ENCODE measurements at places on chromosomes 16 and 17.

GRCh38 chr17:933312-934073, 46.1 kb downstream of the NXN start:
- H3K4me3 ChIP-seq: no peak overlapping the region
- H3K27me3 ChIP-seq: no peaks in the 10 kb centered on the region
- DNase-seq: peak; percentile 76

- H3K4me1 ChIP-seq: no peaks in the 10 kb centered on the region
- no peak overlapping the region for H3K4me3 ChIP-seq
- DNase-seq: no peak
- H3K27me3 ChIP-seq: no peaks in the 10 kb centered on the region
- no peak overlapping the region for H3K27ac ChIP-seq
- no peaks in the 10 kb centered on the region for H3K36me3 ChIP-seq
These were observed 9.6 kb upstream of the SPN start for GRCh38 chr16:29653471-29653870.

DNA sequence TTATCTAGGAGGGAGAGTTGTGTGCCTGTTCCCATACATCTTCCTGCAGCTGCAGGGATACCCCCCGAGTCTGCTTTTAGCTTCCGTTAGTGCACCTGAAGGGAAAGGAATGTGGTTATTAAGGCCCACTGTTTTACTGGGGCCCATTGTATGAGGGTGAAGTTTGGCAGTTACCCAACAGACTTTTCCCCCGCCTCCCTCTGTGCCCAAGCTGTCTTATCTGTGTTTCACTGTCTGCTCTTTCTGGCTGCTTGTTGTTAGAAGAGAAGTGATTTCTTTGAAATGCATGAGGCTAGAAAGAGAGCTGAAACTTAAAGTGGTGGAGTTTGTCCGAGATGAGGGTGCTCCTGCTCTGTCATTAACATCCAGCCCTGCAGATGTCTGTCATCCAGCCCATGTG, 7.4 kb upstream of the OR1A2 start:
- no peak for DNase-seq
- no peak overlapping the region for H3K27ac ChIP-seq
- H3K36me3 ChIP-seq: no peaks in the 10 kb centered on the region
- no peak overlapping the region for H3K4me3 ChIP-seq
- no peaks in the 10 kb centered on the region for H3K4me1 ChIP-seq
- no peaks in the 10 kb centered on the region for H3K27me3 ChIP-seq

DNA sequence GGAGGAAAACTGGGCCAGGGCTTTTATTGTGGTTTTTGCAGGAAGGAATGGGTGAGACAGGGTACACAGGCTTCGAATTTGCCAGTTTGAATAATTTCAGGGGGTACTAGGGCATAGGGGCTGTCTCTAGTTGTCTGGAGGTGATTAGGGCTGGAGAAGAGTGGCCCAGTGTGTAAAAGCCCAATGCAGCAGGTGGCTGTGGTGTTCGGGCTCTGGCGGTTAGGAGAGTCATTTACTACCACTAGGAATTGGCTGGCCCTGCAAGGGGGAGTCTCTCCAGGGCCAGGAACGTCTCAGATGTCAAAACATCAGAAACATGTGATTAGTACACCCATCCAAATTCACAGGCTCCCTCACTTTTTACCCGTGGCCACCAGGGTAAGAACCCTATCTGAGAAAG, 50.3 kb downstream of the GINS3 start:
- no peaks in the 10 kb centered on the region for H3K4me1 ChIP-seq
- no peak overlapping the region for H3K4me3 ChIP-seq
- no peak for DNase-seq
- no peaks in the 10 kb centered on the region for H3K36me3 ChIP-seq
- no peak overlapping the region for H3K27ac ChIP-seq
- H3K27me3 ChIP-seq: peaks cover 28% of the 10 kb centered on the region

- H3K4me3 ChIP-seq: no peak overlapping the region
- no peaks in the 10 kb centered on the region for H3K27me3 ChIP-seq
- peak overlapping the region; percentile 28 for H3K27ac ChIP-seq
These were observed 28.7 kb downstream of the GSE1 start for GRCh38 chr16:85641776-85642176.

DNA sequence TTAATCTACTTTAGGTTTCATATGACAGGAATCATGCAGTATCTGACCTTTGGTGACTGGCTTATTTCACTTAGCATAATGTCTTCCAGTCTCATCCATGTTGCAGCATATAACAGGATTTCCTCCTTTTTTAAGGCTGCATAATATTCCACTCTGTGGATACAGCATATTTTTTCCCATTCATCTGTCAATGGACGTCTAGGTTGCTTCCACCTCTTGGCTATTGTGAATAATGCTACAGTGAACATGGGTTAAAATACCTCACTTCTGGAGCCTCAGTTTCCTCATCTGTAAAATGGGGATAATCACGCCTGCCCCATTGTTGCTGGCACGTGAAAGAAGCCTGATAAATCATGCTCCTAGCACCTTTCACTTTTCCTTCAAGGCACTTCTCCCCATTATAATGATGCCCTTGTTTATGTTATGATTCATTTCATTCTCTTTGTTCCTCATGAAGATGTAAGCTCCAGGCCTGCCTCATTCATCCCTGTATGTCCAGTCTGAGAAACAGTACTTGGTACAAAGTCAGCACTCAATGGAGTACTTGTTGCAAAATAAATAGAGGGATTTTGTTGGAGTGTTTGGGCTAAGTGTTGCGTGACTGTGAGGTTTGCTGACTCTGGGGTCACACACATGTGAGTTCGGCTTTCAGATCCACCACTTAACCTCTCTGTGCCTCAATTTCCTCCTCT, 59.6 kb downstream of the ABAT start:
- peaks cover 4% of the 10 kb centered on the region for H3K36me3 ChIP-seq
- H3K4me1 ChIP-seq: no peaks in the 10 kb centered on the region
- no peak for DNase-seq

GRCh38 chr16:67461600-67462278, 19.2 kb downstream of the ATP6V0D1 start:
- no peaks in the 10 kb centered on the region for H3K36me3 ChIP-seq
- peak overlapping the region; percentile 89 for H3K27ac ChIP-seq
- H3K27me3 ChIP-seq: no peaks in the 10 kb centered on the region
- DNase-seq: peak; percentile 77
- no peak overlapping the region for H3K4me3 ChIP-seq
- H3K4me1 ChIP-seq: peaks cover 97% of the 10 kb centered on the region

- H3K4me1 ChIP-seq: peaks cover 30% of the 10 kb centered on the region
- DNase-seq: peak; percentile 80
- no peak overlapping the region for H3K27ac ChIP-seq
- H3K27me3 ChIP-seq: no peaks in the 10 kb centered on the region
These were observed 1.9 kb upstream of the CPD start for GRCh38 chr17:30376621-30377452.

DNA sequence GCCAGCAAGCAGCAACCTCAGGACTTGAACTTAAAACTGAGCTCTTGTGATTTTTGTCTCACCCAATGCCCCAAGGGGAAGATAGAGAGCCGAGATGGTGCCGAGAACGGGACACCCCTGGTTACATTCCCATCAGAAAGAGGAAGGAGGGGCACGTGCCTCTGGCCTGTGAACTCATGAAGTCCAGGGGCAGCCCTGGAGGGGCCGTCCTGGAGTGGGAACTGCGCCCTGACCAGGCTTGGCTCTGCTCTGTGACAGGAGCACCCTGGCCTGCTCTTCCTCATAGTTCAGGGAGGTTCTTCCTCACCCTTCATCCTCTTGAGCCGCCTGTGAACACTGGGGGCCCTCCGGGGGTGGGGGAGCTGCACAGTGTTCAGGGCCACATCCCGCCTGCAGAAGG, 130.3 kb upstream of the FOXF1 start:
- no peak for DNase-seq
- no peaks in the 10 kb centered on the region for H3K36me3 ChIP-seq
- H3K4me3 ChIP-seq: no peak overlapping the region
- H3K27ac ChIP-seq: no peak overlapping the region

- peaks cover 10% of the 10 kb centered on the region for H3K27me3 ChIP-seq
- H3K27ac ChIP-seq: no peak overlapping the region
- H3K36me3 ChIP-seq: no peaks in the 10 kb centered on the region
- peaks cover 42% of the 10 kb centered on the region for H3K4me1 ChIP-seq
- peak overlapping the region; percentile 45 for H3K4me3 ChIP-seq
- peak; percentile 58 for DNase-seq
These were observed 3.9 kb upstream of the SOX9 start for GRCh38 chr17:72116661-72117521.

DNA sequence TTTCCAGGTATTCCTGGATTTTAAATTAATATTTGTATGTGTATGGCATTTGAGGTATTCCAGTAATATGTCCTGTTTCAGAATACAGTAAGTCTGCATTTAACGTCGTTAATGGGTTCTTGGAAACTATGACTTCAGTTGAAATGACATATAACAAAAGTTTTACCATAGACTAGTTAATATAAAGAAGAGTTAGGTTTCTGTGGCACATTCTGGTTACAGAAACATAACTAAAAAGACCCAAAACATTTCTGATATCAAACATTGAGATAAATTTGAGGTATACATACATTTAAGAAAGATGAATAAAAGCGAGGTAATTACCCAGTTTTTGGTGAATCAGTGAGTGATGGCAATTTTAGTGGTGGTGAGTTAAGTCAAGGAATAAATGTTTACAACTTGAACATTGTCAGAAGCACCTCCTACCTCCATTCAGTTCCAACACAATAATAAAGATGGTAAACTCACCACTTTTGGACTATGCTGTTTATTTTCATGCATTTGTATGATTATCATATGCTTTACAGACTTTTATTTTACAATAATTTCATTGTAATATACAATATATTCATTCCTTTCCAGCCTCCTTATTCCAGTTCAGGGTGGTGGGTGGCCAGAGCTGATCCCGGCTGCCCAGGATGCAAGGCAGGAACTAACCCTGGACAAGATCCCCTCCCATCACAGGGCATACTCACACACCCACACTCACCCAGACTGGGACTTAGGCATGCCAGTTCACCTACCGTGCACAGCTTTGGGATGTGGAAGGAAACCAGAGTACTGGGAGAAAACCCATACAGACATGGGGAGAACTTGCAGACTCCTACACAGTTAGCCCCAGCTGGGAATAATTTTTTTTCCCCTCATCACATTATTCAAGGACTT, 9.7 kb downstream of the LUC7L3 start:
- peaks cover 100% of the 10 kb centered on the region for H3K4me1 ChIP-seq
- no peak overlapping the region for H3K27ac ChIP-seq
- H3K27me3 ChIP-seq: no peaks in the 10 kb centered on the region
- no peak overlapping the region for H3K4me3 ChIP-seq
- no peaks in the 10 kb centered on the region for H3K36me3 ChIP-seq
- no peak for DNase-seq

GRCh38 chr16:56583351-56584168, 5.8 kb upstream of the MT3 start:
- no peak for DNase-seq
- no peak overlapping the region for H3K4me3 ChIP-seq
- no peaks in the 10 kb centered on the region for H3K36me3 ChIP-seq
- no peaks in the 10 kb centered on the region for H3K4me1 ChIP-seq
